Psoas muscle (tissue), 8 donors: ENCODE measurements at places on chromosomes 16 and 17.

DNA sequence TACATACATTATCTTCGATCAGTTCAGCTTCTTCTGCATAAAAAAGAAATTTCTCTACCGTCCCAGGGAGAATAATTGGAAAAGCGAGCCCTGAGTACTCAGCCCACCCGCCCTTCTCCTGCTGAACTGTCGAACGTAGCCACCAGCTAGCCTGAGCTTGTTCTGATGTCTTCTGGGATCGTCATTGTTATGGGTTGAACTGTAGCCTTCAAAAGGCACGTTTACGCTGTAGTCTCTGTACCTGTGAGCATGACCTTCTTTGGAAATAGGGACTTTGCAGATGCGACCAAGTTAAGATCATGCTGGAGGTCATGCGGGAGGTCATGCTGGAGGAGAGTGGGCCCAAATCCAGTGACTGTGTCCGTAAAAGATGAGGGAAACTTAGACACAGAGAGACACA, 86.2 kb downstream of the CMIP start:
- H3K27me3 ChIP-seq, result no peaks in the 10 kb centered on the region
- no peaks in the 10 kb centered on the region for H3K4me1 ChIP-seq
- H3K27ac ChIP-seq, result no peak overlapping the region
- no peak overlapping the region for H3K4me3 ChIP-seq
- no peak for DNase-seq

GRCh38 chr17:41442739-41443138, 2.0 kb upstream of the KRT38 start:
- DNase-seq, result no peak
- no peak overlapping the region for H3K4me3 ChIP-seq
- H3K27ac ChIP-seq, result no peak overlapping the region
- H3K4me1 ChIP-seq, result no peaks in the 10 kb centered on the region
- H3K36me3 ChIP-seq, result no peaks in the 10 kb centered on the region
- H3K27me3 ChIP-seq, result no peaks in the 10 kb centered on the region

DNA sequence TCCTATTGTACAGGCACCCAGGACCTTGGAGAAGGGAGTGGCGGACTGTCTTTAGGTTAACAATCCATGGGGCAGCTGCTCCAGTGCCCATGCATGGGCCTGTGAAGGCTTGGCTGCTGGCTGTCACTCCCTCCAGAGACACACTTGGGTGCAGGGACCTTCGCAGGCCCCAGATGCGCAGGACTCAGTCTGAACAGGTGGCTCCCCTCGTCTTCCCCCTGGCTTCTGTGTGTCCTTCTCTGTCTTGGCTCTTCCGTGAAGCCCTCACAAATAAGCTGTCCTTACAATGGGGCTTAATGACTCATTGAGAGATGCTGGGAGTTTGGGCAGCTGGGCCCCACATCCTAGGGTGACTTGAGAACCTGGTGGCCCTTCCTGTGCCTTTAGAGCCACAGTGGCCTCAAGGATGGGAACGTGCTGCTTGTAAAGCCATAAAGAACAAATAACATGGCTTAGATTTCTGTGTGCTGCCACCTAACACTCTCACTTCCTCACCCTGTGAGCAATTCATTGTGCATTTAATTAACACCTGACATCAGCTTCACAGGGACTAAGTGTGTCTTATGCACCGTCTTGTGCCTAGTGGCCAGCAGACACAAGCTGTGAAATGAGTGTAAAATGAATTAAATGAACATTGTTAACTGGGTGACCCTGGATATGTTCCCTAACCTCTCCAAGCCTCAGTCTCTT, 340.7 kb downstream of the SNX29 start:
- H3K4me1 ChIP-seq, result no peaks in the 10 kb centered on the region
- DNase-seq, result no peak
- no peak overlapping the region for H3K27ac ChIP-seq
- H3K4me3 ChIP-seq, result no peak overlapping the region
- H3K36me3 ChIP-seq, result no peaks in the 10 kb centered on the region

- no peaks in the 10 kb centered on the region for H3K36me3 ChIP-seq
- H3K4me3 ChIP-seq, result no peak overlapping the region
- DNase-seq, result no peak
- H3K4me1 ChIP-seq, result no peaks in the 10 kb centered on the region
- no peak overlapping the region for H3K27ac ChIP-seq
These were observed 157.5 kb upstream of the MON1B start for GRCh38 chr16:77033516-77033915.

DNA sequence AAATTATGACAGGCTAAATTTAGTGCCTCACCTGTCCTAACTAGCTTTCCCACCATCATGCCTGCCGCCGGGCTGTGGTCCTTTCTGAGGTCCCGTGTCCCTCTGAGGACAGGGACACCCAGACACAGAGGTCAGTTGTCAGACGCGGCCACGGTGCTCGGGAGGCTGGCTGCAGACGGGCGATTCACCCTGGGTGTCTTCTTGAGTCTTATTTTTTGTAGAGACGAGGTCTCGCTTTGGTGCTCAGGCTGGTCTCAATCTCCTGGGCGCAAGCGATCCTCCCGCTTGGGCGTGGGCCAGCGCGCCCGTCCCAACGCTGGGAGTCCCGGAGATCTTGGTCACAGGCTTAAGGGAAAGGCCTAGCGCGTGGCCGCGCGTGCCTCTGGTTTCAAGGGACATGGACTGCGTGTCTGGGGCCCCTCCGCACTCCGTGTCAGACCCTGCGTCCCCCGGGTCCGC, 797 bp upstream of the RAB11FIP3 start:
- H3K36me3 ChIP-seq, result peaks cover 14% of the 10 kb centered on the region
- H3K27ac ChIP-seq, result peak overlapping the region; percentile 96
- H3K4me1 ChIP-seq, result peaks cover 43% of the 10 kb centered on the region
- DNase-seq, result peak; percentile 72
- no peaks in the 10 kb centered on the region for H3K27me3 ChIP-seq

DNA sequence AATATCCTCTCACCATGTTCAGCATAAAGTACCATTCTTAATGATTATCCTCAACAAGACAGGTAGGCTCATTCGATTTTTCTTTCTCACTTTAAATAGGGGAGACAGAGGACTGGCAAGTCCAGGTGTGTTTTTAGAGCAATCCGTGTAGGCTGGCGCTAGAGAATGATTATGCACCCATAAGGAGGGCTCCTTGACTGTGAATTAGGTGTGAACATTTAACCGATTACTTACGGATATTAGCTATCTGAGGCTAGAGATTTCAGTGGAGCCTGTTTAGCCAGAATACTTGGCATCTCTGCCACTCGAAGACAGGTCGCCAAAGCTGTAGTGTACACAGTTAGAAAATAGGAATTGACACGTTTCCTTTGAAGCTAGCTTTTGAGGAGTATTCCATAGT, 1.9 kb downstream of the SEC14L1 start:
- H3K27me3 ChIP-seq, result no peaks in the 10 kb centered on the region
- no peak for DNase-seq
- H3K4me1 ChIP-seq, result peaks cover 39% of the 10 kb centered on the region
- H3K27ac ChIP-seq, result peak overlapping the region; percentile 99

DNA sequence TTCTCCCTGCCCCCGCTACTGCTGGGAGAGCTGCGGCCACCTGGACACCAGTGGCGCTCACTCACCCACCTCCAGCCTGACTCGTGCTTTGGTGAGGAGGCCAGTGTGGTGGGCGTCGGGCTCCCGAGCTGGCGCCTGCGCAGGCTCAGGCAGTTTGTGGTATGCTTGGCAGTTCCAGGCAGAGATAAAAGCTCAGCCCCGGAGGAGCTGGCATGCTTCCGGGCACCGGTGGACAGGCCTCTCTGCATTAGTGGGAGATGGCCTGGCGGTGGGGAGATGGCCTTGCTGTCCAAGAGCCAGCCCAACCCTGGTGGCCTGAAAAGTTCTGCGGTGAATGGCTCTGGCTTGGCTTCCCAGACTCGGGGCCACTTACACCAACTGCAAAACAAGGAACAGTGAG, 4.1 kb downstream of the ADGRG1 start:
- no peaks in the 10 kb centered on the region for H3K36me3 ChIP-seq
- H3K4me1 ChIP-seq, result peaks cover 6% of the 10 kb centered on the region
- H3K4me3 ChIP-seq, result no peak overlapping the region
- no peak for DNase-seq

DNA sequence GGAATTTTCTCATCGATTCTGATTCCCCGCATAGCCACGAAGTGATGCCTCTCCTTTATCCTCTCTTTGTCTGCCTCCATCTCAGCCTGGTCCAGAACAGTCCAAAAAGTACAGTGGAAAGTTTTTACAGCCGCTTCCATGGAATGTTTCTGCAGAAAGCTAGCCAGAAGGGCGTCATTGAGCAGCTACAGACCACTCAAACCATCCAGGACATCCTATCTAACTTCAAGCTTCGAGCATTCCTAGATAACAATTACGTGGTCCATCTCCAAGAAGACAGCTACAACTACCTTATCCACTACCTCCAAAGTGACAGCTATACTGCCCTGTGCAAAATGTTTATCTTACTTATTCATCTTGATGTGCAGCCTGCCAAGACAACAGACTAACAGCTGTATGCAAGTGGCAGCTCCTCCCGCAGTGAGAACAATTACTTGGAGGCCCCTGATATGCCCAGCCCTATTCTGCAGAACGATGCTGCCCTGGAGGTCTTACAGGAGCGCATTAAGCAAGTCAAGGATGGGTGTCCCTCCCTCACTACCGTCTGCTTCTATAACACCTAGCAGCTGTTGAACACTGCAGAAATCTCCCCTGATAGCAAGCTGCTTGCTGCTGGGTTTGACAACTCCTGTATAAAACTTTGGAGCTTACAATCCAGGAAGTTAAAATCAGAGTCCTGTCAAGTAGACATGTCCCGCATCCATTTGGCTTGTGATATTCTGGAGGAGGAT, 38.9 kb downstream of the SLFN12L start:
- H3K27ac ChIP-seq, result no peak overlapping the region
- peaks cover 4% of the 10 kb centered on the region for H3K27me3 ChIP-seq
- H3K4me3 ChIP-seq, result no peak overlapping the region
- DNase-seq, result no peak
- H3K36me3 ChIP-seq, result no peaks in the 10 kb centered on the region
- H3K4me1 ChIP-seq, result no peaks in the 10 kb centered on the region

DNA sequence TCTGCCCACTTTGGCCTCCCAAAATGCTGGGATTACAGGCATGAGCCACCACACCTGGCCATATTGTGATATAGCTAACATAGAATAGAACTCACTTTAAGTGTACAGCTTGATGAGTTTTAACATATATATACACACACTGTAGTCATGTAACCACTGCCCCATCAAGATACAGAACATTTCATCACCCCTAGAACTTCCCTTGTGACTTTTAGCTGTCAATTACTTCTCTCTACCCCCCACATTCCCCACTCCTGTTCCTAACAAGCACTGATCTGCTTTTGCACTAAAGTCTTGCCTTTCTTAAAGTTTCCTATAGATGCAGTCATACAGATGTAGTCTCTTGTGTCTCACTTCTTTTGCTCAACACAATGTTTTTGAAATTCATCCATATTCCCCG, 93.1 kb downstream of the PITPNC1 start:
- DNase-seq, result no peak
- H3K4me3 ChIP-seq, result no peak overlapping the region
- H3K4me1 ChIP-seq, result peaks cover 8% of the 10 kb centered on the region
- H3K27me3 ChIP-seq, result no peaks in the 10 kb centered on the region
- no peaks in the 10 kb centered on the region for H3K36me3 ChIP-seq
- no peak overlapping the region for H3K27ac ChIP-seq
